ENCODE measurements at places on chromosomes 2 and 18.

DNA sequence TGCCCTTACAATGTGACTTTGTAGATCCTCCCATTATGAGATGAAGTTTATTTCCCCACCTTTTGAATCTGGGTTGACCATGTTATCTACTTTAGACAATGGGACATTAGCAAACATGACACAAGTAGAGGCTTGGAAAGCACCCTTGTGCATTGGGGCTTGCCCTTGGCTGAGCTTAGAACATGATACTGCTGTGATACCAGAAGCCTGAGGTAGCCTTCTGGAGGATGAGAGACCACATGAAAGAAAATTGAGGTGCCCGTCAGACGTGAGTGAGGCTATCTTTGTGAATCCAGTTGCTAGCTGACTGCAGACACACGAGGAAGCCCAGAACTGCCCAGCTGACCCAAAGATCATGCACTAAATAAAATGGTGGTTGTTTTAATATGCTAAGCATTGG is 341.2 kb downstream of the CYP26B1 start:
- no peak for DNase-seq

- no peak for DNase-seq
Measured at GRCh38 chr18:36348971-36349417, 51.5 kb downstream of the FHOD3 start.

- peak; percentile 75 for DNase-seq
Measured at GRCh38 chr2:18208956-18209355, 330.5 kb downstream of the KCNS3 start.

- no peak for DNase-seq
Measured at GRCh38 chr2:120930864-120931263, 195.2 kb downstream of the GLI2 start.

GRCh38 chr2:227413371-227413770 is 25.6 kb upstream of the SCYGR1 start:
- DNase-seq = no peak

DNA sequence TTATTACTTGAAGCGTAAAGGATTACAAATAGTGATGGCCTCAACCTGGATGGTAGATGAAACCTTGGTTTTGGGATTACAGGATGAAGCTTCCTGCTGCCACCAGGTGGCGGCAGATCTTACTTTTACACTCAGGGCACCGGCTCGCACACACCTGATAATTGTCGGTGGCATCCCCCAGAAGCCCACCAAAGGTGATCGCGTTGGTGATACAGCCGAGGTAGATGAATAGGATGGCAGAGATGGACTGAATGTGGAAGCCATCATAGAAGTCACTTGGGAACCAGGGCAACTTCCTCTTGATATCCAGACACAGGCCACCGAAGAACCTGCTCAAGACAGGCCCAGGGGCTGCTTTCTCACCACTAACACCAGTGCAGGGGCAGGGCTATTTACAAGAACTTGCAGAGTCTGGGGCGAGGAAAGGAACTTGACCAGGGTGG is 51.8 kb downstream of the MTHFD2 start:
- no peak for DNase-seq

- DNase-seq = no peak
Measured at GRCh38 chr2:44005846-44006245, 10.1 kb upstream of the LRPPRC start.

DNA sequence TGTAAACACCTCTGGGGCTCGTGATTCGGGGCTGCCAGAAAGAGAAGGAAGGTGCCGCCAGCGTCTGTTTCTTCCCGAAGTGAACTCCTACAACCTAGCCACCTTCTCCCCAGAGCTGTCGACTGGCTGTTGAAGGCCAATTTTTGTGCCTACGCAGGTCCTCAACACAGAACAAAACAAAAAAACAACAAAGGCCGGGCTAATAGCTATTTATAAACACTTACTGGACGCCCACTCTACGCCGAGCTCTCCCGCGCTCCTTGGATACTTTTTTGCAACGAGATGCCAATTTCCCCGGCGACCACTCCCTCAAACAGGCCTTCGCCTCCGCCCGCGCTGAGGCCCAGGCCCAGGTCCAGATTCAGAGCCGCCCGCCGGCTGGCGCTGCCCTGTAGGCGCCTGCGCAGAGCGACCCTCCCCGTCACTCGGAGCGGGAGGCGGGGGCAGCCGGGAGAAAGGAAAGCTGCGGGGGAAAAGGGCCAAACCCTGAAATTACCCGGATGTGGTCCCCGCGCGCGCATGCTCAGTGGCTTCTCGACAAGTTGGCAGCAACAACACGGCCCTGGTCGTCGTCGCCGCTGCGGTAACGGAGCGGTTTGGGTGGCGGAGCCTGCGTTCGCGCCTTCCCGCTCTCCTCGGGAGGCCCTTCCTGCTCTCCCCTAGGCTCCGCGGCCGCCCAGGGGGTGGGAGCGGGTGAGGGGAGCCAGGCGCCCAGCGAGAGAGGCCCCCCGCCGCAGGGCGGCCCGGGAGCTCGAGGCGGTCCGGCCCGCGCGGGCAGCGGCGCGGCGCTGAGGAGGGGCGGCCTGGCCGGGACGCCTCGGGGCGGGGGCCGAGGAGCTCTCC is at the start of gene SMAD4:
Gene SMAD4, plus strand, starts transcription at position 520 of the 843 bp plus-strand sequence. CDS start 16,834 bp downstream, outside the sequence.
- peak; percentile 93 for DNase-seq

DNA sequence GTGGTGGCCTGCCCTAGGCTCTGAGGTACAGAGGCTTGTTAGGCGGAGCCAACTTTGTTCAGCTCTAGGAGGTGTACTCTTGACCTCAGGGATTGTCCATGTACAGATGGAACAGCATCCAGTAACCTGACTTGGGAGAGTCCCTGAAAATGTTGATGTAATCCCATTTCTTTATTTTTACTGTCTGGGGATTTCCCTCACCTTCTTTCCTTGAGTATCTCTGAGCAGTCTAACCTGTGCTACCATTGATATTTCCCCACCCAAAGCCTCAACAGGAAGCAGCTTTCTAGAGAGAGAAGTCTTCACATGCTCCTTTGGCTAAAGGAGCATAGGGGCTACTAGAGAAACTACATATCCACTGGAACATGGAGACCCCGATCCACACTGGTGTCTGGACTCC is 10.4 kb downstream of the IL36A start:
- DNase-seq = no peak

DNA sequence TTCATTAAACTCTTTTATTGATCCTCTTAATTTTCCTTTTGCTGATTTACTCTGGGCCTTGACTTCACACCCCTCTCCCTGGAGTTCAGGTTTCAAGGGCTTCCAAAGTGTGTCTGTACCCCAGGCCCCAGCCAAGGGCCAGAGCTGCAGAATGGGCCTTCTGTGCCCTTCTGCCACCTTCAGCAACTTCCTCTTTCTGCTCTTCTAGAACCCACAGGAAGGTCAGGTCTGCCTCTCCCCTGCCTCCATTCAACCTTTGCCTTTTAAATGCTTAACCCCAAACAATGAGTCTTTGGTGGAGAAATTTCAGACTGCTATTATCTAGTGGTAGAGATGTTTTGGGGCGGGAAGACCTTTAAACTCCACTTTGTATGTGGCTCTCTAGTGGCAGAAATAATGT is 63.1 kb downstream of the TSN start:
- DNase-seq = no peak

DNA sequence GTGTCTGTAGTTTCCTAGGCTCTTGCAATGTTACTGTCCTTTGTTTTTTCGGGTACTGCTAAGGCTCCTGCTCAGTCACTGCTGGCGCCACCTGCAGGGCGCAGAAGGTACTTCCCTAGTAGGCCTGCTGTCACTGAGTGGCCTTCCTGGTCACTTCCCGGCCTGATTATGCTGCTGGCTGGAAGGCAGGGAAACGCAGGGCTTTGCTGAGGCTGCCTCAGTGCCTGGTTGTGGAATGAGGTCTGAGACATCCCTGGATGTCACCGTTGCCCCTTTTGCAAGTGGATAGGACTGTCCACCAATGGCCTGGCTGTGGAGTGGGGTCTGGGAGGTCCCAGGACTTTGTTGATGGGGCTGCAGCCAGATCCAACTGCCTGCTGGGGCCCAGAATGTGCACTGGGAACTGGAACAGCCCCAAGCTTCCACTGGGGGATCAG is 13.1 kb downstream of the DAW1 start:
- no peak for DNase-seq

DNA sequence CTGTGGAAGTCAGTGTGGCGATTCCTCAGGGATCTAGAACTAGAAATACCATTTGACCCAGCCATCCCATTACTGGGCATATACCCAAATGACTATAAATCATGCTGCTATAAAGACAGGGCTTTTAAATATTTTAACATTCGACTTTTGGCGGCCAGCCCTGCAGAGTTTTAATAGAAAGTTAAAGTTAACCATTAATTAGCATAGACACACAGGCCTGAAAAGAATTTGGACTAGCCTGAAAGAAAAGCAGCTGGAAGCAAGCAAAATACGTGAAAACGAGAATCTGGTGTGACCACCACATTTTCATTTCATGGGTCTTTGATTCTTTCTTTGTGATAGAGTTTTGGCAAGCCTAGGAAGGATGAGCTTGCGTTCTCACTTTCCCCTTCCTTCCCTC is 184.0 kb downstream of the SCG2 start:
- DNase-seq = no peak

GRCh38 chr2:186882511-186883071 is 33.6 kb upstream of the ZSWIM2 start:
- no peak for DNase-seq

DNA sequence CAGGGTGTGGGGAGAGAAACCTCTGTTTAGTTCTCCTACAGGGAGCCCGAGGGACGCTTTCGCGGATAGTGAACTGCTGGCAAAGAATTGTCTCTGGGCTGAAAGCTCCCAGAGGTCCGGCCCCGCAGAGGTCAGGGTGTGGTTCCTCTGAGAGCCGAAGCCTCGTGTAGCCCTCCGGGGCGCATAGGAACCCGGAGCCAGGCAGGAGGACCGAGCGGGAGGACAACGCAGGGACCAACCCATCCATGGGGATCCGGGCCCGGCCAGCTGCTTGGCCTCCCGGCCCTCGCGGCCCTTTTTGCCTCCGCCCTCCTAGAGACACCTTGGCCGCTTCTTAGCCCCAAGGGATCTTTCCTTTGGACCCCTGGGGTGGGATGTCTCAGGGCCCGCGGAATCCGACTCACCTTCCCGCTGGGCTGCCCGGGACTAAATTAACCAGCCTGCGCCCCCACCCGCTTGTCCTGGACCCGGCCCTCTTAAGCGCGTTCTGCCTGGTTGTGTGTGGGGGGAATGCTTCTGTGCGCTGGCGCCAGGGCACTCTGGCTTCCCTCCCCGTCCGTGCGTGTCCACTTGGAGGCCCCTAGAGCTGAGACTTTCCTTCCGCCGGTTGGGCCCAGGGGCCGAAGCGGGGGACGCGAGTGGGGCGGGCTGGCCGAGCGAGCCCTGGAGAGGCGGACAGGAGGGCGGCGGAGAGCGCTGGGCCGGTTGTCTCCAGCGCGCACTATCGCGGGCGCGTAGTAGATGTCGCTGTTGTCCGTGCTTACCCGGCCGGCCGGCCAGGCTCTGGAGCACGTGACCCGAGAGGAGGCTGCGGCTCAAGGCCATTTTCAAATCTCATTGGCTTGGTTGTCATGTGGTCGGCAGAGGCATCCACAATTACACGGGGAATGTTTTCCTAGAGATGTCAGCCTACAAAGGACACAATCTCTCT is at the start of gene HOXD10:
Gene HOXD10, plus strand, starts transcription at position 896 of the 931 bp plus-strand sequence. CDS start 56 bp downstream, outside the sequence.
- no peak for DNase-seq

- DNase-seq = peak; percentile 15
Measured at GRCh38 chr2:42118754-42119569, 50.2 kb upstream of the EML4 start.

- DNase-seq = no peak
Measured at GRCh38 chr2:133561045-133561852, 7.0 kb downstream of the NCKAP5 start.

GRCh38 chr18:33928231-33928630 is 296.5 kb downstream of the NOL4 start:
- no peak for DNase-seq

- DNase-seq = no peak
Measured at GRCh38 chr2:239302808-239303557, 97.8 kb downstream of the HDAC4 start.

- DNase-seq = no peak
Measured at GRCh38 chr18:12361770-12362378, 15.2 kb downstream of the AFG3L2 start.

DNA sequence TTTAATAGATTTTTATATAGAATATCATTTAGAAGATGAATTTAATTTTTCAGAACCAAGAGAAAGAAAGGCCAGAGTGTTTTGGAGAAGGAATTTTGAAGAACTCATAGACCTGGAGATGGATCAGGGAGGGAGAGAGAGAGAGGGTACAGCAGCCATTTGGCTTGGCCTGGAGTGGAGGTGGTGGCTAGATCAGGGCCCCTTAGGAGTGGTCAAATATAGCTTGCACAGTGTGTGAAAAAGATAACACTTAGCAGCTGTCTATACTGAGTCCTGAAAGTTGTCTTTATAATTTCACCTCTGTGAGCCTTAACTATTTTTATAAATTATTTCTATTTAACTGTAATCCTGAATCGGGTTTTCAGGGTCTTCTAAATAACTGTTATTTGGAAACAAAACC is 38.8 kb upstream of the ACYP2 start:
- no peak for DNase-seq

DNA sequence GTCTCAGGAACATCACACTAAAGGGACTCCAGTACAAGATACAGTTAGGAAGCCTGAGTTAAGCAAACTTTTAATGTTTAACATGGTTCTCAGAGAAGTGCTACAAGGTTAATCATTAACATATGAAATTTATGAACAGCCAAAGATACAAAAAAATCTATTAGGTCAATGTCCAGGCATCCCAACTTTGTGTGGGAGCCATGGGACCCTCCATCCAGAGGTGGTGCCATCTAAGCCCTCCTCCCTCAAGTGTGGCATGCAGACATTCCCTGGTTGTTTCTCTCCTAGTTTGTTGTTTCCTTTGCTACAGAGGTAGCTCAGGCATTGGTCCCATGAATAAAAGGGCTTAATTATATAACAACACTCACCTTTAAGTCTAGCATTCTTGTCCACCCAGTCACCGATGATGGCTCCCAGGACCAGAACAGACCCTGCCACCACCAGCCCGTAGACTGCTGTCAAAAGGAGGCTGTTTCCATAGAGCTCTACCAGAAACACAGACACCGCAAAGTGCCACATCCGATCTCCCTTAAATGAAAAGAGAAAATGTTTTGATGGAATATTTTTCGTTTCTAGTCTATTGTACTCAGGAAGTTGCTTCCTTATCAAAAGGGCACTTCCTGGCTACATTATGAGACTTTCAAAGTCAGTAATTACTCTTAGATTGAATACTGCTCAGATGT is 5.7 kb downstream of the SLC40A1 start:
- DNase-seq = no peak

DNA sequence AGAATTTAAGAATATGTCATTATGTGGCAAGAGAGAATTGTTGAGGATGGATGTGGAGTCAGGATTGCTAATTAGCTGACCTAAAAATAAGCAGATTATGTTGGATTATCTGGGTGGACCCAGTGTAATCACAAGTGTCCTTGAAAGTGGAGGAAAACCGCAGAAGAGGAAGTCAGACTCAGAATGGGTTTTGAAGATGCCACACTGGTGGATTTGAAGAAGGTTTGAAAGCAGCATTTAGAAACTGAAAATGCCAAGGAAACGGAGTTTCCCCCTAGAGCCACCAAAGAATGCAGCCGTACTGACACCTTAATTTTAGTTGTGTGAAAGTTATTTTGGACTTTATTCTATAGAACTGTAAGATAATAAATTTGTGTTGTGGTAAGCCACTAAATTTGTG is 41.6 kb upstream of the DPP10 start:
- DNase-seq = no peak
